Hypothalamus (tissue), 51 donors: ENCODE measurements at places on chromosomes 11 and 22.
A peak's percentile ranks its signal among the peaks of the same experiment; 100 is the strongest.

- DNase-seq = no peak
Measured at GRCh38 chr22:27153386-27153785, 496.0 kb downstream of the MIAT start.

DNA sequence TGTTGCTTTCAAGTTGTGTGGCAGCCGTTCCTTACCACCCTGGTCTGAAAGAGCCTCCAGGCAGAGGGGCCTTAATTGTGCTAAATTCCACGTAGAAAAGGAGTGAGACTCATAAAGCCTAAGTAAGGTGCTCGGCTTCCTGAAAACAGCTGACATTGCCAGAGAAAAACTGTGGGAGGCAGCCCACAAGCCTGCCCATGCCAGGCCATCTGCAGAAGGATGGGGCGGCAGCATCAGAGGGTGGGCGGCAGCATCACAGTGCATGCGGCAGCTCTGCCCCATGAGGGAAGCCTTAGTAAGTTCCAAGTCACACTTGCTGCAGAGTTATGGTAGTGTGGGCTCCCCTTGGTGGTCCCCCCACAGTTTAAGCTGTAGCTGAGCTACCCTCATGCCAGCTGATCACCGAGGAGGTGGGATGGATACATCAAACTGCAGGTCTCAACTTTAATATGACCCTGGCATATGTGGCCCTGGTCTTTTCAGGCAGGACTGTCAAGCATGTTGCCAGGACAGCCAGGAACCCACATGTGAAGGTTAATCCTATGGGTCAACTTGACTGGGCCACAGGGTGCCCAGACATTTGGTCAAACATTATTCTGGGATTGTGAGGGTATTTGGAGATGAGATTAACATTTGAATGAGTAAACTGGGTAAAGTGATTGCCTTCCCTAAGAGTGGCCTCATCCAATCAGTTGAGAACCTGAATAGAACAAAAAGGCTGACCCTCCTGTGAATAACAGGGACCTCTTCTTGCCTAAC, 3.1 kb upstream of the EIF3F start:
- DNase-seq = no peak

DNA sequence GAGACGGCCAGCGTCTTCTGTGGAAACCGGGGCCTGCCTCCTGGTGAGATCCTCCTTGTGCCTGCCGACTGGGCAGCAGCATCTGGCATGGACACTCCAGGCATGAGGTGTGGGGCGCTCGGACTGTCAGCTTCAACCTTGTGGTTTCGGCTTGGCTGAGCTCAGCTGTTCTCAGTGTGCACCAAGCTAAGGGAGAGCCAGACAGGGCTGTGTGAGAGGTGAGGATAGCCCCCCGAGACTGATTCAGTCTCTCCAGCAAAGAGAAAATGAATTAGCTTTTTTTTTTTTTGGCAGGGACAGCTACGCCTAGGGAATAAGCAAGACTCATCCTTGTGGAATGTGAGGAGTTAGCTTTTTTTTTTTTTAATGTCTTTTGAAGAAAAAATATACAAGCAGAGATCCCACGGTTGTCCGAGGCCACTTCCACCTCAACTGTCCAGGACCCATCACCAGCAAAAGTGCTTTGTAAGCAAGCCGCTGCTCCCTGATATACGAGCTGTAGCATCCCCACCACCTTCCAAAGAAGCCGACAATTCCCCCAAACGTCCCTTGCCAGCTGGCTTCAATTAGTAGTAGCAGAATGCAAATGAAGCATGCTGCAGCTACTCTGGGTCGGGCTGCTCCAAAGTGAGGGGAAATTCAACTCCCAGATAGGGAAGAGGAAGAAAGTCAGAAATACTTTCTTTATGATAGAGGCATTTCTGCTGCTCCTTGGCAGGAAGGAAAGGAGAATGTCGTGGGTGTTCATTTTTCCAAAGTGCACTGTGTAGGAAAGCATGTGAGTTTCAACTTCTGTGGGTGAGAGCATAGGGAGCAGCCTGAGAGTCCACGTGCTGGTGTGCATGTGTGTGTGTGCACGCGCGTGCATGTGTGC, 9.7 kb upstream of the THY1 start:
- DNase-seq = no peak

DNA sequence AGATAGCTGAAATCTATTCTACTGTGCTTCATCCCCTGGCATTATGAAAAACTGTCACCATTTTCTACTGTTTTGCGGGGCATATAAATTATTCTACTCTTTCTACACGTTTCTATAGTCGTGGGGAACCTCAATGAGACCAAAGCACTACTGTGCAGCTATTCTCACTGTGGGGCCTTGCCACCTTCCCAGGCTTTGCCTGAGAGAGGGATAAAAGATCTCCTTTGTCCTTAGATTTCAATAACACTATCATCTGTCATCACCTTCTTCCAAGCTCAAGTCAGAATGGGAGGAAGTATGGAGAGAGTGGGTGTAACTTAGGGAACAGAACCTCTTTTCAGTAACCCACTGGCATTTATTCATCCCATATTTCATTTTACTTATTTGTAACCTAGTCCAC, 1462.1 kb upstream of the RAG2 start:
- no peak for DNase-seq

DNA sequence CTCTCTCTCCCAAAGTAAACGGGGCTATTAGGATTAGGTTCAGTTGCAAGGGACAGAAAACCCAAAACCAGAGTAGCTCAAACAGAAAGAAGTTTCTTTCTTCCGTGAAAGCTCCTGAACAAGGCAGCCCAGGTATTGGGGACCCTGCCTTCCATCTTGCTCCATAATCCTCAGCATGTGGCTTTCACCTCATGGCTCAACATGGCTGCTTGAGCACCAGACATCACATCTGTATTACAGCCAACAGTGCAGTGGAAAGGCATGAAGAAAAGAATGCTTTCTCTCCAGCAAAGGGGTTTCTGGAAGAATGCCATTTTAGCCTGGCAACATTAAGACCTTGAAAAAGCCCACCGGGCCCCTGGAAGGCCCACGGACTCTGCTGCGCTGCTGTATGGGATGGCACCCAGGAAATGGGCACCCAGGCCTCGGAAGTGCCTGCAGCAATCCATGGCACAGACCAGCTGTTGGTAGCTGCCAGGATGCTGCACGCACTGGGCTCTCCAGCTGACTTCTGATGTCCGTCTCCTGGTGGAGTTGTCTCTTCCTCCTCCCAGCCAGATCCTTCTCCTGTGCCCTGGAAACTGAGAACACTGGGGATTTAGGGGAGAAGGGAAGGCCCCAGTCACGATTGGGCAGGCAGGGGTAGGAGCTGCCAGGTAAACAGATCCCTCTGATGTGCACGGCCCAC, 22.6 kb downstream of the PDGFB start:
- DNase-seq = no peak

GRCh38 chr11:1785749-1786413, 22.2 kb upstream of the CTSD start:
- DNase-seq = no peak

DNA sequence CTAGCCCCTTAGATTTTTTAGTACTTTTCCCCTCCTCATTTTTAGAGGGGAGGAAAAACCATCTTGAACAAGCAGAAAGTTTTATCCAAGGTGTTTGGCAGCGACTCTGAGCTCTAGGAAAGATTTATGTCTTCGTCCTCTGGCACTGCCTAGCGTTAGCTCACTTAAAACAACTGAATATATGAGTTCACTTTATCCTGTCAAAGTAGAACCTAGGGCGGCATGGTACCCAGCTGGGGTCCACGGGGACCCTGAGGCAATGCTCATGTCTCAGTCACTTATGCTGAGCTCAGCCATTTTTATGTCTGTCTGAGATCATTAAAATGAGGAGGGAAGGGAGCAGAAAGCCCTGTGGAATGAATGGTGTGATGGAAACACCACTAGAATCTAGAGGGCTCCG, 14.2 kb upstream of the VSIG10L2 start:
- no peak for DNase-seq

DNA sequence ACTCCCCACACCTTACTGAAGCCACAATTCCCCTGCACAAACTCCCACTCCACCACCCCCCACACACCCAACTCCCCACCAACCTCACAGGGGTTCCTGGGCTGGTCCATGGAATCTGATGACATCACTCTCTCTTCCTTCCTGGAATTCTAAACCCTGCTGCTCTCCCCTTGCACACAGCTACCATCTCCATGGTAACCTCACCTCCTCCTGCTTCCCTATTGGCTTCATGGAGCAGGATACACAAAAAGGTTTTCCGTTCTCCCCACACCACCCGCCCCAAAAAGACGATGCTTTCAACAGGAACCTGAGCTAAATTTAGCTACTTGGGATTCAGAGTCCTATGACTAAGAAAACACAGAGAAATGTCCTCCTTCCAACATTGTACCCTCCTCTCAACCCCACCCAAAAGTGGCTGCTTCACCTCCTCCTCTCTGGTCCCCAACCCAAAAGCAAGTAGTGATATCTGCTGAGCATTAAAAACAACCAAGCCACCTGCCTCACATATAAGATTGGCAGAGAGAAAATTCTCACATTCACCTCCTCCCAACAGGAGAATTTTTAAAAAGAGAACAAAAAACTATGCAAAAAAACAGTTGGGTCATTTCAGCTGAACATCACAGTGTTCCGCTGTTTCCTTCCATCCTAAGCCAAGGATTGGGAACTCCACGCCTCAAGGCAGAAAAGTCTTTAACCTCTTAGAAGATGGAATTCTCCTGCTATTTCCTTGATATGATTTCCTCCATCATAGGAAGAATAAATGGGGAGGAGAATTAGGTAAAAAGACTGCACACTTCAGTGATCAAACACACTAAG, 66.9 kb downstream of the RBFOX2 start:
- DNase-seq = no peak

DNA sequence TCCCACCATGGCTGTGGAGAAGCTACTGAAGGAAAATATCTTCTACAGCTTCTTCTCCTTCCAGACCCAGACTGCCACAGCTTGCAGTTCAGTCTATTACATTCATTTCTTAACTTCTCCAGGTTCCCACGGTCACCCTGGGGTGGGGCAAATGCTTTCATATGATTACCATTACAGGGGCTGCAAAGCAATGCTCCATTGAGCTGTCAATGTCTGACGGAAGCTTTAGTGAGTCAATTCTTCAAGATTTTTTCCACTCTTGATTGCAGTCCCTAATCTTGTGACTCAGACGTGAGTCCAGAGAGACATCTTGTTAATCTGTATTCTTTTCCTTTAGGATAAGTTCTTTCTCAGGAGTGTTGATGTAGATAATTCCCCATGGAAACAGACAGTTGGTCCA, 233.4 kb upstream of the DDI1 start:
- DNase-seq = no peak

- no peak for DNase-seq
Measured at GRCh38 chr22:25110596-25110845, 89.1 kb upstream of the CRYBB3 start.

GRCh38 chr22:44451016-44451415, 47.0 kb downstream of the RTL6 start:
- no peak for DNase-seq

DNA sequence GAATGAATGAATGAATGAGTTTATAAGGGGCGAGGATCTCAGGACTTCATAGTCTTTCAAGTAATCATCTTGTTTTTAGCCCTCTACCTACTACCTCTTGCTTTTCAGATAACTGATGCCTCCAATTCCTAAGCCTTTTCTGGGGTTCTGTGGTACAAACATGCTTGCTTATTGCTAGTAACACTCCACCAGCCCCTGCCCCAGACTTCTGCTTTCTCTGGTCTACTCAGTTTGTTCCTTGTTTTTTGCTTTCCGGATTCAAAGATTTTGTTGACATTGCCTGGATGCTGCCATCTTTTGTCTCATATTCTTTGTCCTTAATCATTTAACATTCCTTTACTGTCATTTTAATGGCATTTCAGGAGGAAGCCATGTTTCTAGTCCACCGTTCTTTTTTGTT, 8.9 kb upstream of the TMEM9B start:
- DNase-seq = no peak

DNA sequence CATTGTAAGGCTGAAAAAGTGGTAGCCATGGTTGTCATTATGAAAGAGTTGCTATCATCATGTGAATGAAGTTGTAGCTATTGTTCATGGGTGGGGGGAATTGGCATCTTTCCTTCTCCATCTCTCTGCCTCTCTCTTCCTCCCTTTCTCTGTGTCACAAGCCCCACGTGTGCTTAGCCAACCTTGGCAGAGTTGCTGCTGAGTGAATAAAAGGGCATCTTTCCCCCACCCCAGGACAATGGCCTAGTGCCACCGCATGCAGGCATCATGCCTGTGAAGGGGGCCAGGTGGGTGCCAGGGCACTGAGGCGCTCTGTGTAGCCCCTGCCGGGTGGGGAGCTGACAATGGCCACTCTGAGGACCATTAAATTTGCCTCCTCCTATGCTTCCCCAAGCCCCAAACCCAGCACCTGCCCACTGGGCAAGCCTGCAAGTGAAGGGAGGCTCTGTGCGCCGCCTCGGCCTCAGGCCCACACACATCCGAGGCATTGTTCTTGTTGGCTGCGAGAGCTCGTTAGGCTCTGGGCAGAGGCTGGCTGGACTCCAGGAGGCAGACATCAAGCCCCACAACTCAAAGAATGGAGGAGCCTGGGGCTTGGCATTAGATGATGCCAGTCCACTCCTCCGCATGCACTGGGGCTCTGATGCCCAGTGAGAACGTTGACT, 103.9 kb downstream of the SEZ6L start:
- peak; percentile 72 for DNase-seq

DNA sequence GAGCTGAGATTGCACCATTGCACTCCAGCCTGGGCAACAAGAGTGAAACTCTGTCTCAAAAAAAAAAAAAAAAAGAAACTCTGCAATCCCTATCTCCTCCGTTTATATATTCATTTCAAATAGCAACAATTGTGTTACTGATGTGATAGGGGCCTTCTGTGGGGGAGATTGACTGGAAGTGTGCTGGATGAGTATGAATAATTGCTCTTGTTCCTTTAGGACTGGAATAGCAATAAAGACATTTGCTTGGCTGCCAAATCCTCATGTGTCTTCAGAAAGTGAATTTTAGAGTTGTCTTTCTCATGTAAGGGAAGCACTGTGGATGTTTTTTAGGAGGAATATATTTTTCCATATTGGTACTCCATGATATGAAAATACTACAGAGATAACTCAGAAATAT, 21.1 kb upstream of the ME3 start:
- DNase-seq = no peak

GRCh38 chr11:62242021-62242420, at the start of gene SCGB1D2:
Gene SCGB1D2, plus strand, starts transcription at chr11:62242239. Its CDS starts 69 bp downstream, at chr11:62242308.
- DNase-seq = peak; percentile 16

GRCh38 chr11:131038597-131038996, 122.3 kb upstream of the SNX19 start:
- DNase-seq = no peak

- no peak for DNase-seq
Measured at GRCh38 chr22:44931766-44932165, 78.0 kb downstream of the PHF21B start.

DNA sequence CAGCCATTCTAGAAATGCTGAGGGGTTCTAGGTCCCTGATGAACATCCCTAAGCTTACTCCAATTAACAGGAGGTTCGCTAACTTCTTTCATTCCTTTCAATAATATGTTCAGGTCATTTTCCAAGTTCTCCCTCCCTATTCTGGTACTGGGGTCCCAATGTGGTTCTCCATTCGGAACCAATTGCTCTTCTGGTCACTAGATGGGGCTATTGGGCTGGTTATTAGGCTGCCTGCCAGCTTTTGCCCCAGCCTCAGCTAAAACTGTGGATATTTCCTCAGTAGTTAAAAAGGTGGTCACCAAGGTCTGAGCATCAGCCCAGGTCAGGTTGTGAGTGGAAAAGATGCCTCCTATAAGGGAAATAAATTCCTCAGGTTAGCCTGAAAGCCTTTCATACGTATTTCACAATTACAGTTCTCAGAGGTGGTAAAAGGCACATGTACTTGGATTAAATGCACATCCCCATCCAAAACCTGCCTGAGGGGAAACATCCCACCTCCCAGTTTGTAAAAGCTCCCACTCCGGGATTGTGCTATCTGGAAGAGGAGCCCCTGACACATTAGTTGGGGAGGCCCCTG, 161.1 kb upstream of the CCDC179 start:
- peak; percentile 14 for DNase-seq
